T47D (cell line): ENCODE measurements at places on chromosomes 3 and 15.

DNA sequence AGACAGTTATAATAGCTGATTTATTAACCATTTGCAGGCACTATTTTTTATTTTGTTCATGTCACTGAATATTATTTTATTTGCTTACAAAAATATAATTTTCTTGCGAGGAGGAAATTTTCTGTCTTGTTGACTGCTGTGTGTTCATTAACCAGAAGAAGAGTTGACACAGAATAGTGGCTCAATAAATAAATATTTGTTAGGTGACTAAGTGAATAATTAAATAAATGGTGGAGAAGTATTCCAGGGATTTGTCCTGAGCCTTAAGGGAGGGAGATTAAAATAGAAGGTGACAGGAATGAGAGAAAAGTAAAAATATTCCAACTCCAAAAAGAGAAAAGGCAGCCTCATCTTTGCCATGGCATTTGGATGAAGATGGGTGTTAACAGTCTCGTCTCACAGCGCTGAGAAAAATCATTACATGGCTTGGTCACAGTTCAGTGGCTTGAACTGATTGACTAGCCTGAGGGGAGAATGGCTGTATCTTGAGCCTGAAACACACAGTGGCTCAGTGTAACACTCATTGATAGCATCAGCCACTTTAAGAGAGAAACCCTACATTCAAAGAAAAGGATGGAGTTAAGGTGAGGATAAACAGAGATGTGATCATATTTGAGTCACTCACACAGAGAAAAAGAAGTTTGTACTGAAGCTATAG is 449.9 kb upstream of the NAALADL2 start:
- peak; percentile 65 for DNase-seq

DNA sequence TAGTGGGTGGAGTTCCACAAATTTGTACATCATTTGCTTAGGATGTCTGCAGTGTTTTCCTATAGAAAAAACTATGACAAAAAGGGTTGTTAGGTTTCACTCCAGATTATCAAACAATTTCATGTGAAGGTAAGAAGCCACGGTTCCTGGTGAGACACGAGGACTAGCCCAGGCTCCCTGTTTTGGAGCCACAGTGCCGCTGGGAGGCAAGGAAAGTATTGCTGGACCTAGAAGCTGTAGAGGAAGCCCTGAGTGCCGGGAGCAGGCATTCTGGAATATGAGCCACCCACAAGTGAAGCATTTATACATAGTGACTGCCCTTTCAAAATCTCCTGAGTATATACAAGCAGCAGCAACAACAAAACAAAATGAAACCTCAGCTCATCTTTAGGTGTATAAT is 142.0 kb downstream of the GABRB3 start:
- DNase-seq = peak; percentile 26

GRCh38 chr3:79175870-79176269 is 591.9 kb downstream of the ROBO1 start:
- DNase-seq = no peak

DNA sequence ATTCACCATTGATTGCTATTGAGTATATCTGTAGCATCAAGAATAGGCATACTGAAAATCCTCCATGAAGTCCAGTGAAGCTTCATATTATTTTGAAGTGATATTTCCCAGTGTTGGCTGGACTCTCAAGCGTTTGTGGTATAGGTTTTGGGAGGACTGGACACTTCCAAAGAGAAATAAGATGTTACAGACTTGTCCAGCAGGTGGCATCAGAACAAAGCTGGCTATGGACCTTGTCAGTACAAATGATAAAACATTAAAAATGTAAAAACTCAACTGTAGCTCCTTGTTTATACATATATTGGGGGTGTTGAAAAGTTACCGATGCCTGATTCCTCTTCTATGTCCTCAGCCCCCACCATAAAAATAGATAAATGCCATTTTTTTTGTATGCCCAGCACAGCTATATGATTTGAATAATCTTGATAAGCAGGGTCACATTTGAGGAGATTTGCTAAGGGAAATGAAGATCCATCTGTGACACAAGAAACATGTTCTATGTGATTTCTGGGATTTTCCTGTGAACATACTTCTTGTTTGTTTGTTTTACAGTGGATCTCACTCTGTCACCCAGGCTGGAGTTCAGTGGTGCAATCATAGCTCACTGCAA is 54.5 kb upstream of the GOLGA6B start:
- DNase-seq = peak; percentile 42

GRCh38 chr3:174333640-174334039 is 525.5 kb upstream of the NAALADL2 start:
- no peak for DNase-seq

DNA sequence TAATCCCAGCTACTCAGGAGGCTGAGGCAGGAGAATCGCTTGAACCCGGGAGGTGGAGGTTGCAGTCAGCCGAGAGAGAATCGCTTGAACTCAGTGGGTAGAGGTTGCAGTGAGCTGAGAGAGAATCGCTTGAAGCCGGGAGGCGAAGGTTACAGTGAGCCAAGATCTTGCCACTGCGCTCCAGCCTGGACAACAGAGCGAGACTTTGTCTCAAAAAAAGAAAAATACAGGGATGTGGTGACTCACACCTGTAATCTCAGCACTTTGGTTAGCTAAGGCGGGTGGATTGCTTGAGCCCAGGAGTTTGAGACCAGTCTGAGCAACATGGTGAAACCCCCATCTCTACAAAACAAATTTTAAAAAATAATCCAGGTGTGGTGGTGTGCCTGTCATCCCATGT is 26.8 kb downstream of the UBE2E1 start:
- DNase-seq = no peak

- no peak for DNase-seq
These were observed at the start of gene GLDN for GRCh38 chr15:51341366-51342226. Gene GLDN (plus strand): TSS chr15:51341655. CDS start chr15:51341685, 30 bp downstream.

DNA sequence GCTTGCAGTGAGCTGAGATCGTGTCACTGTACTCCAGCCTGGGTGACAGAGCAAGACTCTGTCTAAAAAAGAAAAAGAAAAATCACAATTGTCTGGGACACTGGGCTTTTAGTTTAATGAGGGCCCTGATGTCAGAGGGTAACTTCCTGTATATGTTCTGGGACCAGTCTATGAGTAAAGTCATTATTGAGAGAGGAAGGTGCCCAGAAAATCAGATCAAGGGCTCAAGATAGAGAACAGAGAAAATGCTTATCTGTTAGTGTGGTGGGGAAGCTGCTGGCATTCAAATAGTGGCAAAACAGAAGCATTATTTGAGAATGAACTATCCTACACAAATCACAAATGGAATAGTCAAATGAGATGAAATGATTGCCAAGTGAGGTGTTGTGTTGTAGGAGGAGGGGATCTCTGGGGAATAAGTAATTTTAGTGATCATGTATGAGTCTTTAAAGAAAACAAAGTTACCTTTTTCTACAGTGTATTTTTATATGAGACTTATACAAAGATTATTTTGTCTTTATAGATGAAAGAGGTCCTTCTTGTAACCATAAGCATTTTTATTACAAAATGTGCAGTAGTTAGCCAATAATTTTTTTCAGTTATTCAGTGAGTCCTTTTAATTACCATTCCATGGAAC is 13.4 kb downstream of the ARIH2 start:
- DNase-seq = no peak

- peak; percentile 78 for DNase-seq
These were observed 37.1 kb downstream of the SEC22C start for GRCh38 chr3:42544492-42545283.

DNA sequence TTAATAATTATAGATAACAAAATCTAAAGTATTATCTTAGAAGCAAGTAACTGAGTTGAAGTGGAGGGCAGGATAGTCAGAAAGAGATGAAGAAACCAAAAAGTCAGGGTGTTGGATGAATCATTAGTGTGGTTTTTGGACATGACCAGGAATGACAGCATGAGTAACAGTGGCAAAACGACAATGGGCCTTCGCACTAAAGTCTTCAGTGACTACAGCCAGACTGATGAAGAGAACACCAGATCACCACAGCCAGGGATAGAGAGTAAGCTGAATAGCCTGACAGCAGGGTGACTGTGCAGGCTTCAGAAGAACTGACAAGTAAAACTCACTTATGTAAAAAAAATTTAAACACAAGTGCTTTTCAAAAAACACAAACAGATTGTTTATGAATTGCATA is 96.0 kb upstream of the MELTF start:
- DNase-seq = no peak

DNA sequence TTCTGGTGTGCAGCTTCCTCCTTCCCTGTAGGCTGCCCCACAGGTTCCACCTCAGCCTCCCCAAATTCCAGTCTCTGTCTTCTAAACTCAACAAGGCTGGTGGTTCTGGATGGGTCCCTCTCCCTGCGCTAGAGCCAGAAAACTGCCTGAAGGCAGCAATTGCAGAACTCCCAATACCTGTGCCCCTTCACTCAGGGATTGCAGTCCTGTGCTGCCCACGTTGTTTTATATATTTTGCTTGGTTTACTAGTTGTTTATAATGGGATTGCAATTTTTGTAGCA is 14.8 kb upstream of the NPTN start:
- no peak for DNase-seq

GRCh38 chr3:132626955-132627354 is 29.9 kb downstream of the ACKR4 start:
- DNase-seq = no peak

DNA sequence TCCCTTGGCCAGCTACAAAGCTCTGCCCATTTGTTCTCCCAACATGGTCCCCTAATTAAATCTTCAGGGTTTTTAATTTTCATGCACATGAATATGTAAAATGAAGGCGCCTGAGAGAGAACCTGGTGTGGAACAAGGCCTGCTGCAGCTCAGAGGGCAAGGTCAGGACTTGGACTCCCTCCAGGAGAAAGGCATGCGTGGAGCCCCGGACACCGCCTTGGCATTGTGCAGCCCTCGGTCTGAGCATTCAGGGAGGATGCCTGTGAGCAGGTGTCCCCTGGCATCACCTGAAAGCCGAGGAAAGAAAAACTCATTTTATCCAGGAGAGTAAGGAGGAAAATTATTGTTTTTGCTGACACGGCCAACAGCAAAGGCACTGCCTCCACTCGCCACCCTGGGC is 33.8 kb upstream of the EPHB1 start:
- no peak for DNase-seq

DNA sequence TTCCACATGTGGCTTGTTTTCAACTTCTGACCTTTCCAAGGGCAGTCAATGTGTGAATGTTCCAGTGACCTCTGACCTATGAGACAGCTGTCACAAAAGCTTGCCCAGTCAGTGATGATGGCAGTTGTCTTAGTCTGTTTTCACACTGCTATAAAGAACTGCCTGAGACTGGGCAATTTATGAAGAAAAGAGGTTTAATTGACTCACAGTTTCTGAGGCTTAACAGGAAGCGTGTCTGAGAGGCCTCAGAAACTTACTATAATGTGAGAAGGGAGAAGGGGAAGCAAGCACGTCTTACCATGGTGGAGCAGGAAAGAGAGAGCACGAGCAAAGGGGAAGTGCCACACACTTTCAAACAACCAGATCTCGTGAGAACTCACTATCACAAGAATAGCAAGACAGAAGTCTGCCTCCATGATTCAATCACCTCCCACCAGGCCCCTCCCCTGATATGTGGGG is 95.6 kb downstream of the ECT2 start:
- DNase-seq = no peak

DNA sequence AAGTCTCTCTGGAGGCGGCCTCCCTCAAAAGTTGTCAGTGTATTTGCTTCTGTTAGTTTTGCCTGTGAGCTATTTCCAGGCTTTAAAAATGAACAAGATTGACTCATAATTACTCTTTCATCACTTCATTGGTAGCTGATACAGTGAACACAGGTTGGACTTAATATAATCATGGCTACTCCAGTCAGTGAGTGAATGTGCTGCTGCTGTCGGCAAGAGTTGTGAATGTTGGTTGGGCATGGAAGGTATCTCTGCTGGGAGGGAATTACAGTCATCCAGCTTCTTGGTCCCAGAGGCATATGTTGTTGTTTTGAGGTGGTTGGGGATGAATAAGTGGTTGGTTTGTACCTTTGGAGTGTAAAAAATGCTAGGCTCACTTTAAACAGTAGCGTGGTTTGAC is 11.5 kb downstream of the TCF12 start:
- DNase-seq = no peak

- no peak for DNase-seq
These were observed 12.1 kb downstream of the TBC1D2B start for GRCh38 chr15:78065284-78065872.

- DNase-seq = no peak
These were observed 53.7 kb downstream of the ST6GAL1 start for GRCh38 chr3:186984064-186984463.

- DNase-seq = no peak
These were observed 48.1 kb downstream of the BFSP2 start for GRCh38 chr3:133447750-133448477.

- no peak for DNase-seq
These were observed 288.1 kb upstream of the GPR149 start for GRCh38 chr3:154718053-154718452.

- DNase-seq = no peak
These were observed 8.7 kb downstream of the PCSK6 start for GRCh38 chr15:101480613-101481380.

DNA sequence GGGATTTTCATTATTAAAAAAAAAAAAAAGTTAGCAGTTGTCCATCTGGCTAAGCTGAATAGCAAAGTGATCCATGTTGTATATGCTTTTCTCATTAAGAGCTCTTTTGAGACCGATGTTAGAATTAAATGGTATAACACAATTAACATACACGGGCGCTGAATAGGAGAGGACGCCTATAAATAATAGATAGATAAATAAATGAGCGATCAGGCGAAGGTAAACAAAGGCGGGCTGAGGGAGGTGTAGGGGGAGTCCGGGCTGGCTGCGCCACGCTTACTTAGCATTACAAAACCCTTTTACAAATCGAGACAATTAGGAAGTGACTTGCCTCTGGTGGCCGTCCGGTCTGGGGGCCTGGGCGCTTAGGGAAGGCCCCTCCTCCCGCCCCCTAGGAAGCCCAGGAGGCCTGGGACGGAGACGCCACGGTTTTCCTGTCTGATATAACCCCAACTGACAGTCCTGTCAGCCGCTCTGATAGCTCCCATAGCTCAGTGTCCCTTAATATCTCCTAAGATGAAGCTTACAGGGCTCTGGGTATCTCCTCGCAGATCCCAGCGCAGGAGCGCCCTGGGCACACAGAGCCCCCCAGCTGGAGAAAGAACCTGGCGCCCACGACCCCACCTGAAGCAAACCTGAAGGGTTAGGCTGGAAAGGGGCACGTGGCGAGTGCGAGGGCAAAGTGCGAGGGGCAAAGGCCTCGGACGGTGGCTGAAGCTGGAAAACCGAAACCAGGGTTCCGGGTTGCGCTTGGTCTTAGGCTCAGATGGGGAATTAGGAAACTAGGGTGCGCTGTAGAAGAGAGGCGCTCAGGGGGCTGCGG is 3.6 kb downstream of the SOX14 start:
- no peak for DNase-seq

DNA sequence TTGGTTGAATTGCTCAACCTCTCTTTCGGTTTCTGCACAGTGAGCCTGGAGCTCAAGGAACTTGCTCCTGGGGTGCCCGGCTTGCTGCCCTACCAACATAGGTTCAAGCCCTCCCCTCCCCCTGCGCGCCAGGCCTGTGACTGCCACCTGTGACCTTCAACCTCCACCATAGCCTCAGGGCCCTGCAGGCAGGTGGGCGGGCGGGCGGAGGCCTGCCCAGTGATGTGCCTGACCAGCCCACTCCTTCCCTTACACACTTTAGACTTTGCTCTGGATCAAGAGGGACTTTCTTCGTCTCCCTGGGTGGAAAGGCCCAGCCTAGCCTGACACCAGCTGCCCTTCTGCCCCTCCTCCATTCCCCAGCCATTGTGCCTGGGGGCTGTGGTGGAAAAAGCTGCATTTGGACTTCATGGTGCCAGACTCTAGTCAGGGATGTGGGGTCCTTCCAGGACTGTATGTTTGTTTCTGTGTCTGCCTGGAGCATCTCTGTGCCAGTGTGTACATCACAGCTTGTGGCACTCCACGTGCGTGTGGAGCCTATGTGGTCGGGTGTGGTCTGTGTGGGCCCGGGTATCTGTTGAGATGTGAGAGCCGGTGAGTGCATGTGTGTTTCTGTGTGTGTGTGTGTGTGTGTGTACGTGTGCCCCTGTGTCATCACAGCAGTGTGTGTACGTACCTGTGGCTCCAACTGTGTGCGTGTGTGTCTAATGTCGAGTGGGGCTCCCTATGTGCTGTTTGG is 9.5 kb downstream of the PRKCD start:
- no peak for DNase-seq
